NCI-H748 treated with DMSO at 0.1 percent for 48 hours (cell line): ENCODE measurements at places on chromosomes 7 and 10.

- no peak for DNase-seq
Measured at GRCh38 chr7:47574482-47575329, 7.2 kb downstream of the TNS3 start.

DNA sequence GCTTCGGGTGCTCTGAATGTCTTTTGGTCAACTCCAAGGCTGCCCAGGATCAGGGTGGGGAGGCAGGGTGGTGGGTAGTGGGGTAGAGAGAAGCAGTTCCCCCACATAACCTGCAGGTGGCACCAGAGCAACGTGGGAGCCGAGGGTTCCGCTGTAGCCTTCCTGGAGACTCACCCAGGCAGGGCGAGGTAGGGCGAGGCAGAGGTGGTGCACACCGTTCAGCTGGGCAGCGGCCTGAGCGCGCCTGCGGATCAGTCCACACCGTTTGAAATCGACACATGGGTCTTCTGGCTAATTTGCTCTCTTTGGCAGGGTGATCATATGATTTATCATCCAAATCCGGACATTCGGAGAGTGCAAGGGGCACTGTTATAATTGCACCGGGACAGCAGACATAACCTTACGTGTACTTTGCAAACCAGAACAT is 41.4 kb upstream of the MAP3K8 start:
- peak; percentile 15 for DNase-seq

DNA sequence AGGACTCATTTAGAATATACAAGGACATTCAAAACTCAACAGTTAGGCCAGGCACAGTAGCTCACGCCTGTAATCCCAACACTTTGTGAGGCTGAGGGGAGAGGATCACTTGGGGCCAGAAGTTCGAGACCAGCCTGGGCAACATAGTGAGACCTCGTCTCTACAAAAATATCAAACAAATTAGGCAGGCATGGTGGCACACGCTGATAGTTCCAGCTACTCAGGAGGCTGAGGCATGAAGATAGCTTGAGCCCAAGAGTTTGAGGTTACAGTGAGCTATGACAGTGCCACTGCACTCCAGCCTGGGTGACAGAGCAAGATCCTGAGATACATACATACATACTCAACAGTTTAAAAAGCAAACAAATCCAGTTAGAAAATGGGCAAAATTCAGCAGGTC is 44.9 kb downstream of the GNA12 start:
- no peak for DNase-seq

DNA sequence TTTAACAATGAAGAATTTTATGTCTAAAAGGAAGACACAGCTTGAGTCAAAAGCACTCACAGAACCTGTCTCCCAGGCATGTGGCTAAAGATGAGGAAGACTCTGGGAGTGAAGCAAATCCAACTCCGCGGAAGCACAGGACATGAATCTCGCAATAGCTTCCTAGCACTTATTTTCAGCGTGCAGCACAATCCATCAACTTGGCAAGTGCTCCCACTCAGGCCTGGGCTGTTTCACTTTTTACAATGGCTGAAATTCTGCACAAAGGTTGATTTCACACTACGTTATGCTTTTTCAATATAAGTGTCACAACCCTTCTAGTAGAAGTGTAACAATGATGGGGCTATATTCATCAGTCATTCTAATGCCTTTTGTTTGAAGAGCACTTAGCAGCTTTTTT is 180.2 kb downstream of the XPNPEP1 start:
- no peak for DNase-seq

DNA sequence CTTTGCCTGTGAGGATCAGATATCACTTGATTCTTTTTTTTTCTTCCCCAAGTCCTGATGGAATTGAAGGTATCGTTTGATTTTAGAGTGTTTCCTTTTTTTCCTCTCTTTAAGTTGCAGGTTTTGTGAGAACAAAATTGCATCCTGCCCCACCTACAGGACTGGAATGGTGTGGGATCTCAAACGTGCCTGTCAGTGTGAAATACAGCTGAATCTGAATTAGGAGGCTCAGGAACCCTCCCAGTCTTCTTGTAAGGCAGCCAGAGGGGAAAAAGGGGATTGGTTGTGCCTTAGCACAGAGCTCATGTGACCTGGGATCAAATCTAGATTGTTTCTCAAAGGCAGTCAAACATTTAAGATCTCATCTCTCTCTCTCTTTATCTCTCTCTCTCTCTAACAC is 32.7 kb upstream of the KLHL7 start:
- no peak for DNase-seq

DNA sequence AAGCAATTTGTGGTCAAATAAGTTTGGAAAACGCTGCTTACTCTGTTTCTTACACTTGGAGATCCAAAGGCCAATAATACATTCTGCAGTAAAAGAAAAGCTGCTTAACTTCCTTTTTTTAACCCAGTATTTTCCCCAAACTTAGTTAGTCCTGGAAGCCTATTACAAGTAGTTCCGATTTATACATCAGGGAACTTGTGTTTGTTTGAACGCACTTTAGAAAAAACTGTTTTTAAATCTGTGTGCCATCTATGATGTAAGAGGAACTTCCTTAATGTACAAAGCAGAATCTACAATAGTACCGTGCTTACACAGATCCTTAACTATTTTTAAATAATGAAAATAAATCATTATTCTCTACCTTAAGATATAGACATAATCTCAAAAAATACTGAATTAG is 23.0 kb downstream of the SFR1 start:
- DNase-seq, result no peak

- DNase-seq, result no peak
Measured at GRCh38 chr7:126856691-126857291, 395.9 kb downstream of the GRM8 start.

GRCh38 chr7:38893061-38893460 is 15.9 kb downstream of the VPS41 start:
- DNase-seq, result no peak

GRCh38 chr7:92425311-92425947 is 21.9 kb upstream of the GATAD1 start:
- DNase-seq, result no peak

DNA sequence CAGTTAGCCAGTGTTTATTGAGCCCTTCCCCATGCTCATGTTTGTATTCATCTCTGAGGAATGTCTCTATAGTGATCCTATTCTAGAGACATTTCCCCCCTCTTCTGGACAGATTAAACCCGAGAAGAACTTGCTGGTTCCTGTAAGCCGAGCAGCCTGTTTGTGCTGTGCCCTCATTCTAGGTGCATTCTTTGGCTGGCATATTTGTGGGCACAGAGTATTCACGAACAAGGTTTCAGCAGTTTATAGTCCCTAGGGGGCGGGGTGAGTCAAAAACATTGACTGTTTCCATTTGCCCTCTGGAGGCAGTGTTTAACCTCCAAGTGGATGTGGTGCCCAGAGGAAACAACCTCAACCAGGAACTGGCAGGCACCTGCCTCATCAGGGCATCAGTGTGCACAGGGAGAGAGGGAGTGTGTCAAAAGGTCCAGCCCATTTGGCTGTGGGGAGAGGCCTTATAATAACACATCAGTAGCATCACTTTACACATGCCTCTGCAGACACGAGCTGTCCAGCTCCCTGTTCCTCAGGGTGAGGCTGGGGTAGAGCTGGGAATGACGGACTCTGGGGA is 273.3 kb upstream of the LRGUK start:
- peak; percentile 66 for DNase-seq

GRCh38 chr10:788796-789748 is 99.6 kb upstream of the DIP2C start:
- DNase-seq, result peak; percentile 31

DNA sequence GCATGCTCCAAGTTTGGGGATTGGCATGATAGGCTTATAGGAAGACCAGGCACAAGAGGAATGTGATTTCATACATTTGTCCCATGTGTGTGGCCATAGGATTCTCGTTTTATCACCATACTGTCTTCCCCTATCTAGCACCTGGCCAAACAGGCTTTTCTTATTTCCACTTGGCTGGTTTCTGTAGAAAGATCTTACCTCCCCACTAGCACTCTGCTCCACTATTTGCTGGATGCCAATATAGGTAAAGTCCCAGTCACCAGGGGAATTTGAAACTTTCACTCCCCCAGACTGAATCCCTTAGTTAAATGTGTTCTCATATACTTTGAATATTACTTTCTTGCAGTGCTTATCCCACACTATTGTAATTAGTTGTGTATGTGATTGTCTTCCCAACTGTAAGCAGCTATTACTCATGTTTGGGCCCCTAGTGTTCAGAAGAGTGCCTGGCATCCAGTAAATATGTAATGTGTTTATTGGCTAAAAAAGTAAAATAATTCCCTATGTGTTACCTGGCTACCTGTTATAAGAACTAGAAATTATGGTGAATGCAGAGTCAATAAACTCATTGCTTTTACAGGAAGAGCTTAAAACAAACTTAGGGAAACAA is 109.0 kb downstream of the LRMDA start:
- no peak for DNase-seq

DNA sequence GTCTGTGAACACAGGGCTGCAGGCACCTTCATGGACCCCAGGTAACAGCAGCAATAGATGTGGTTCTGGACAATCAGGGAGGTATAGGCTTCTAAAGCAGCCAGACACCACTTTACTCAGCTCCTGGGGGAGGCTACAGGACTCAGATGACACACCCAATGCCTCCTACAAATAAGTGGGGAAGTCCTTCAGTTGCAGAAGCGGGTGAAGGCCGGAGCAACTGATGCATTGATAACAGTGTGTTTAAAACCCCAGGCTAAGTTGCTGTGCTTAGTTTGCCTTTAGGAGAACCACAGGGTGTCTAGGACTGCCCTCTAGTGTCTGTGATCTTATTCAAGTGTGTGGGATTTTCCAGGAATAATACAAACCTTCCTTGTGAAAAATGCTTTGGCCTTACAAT is 5.9 kb upstream of the ITGA8 start:
- DNase-seq, result no peak

GRCh38 chr7:2080060-2080387 is 152.7 kb downstream of the MAD1L1 start:
- no peak for DNase-seq

DNA sequence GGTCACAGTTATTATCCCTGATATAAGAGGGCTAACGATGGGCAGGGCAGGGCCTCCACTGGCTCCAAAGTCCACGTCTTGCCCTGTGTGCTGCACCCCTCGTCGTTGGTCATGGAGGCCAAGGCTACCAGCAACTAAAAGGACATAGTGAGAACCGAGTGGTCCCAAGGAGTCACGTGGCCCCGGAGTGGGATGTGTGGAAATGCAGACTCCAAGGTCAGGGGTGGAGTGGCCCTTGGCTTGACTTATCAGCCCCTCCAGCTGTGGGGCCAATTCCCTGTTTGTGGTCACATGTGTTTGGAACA is 30.7 kb downstream of the BTBD16 start:
- DNase-seq, result no peak

GRCh38 chr7:28806841-28807240 is 151.3 kb downstream of the TRIL start:
- no peak for DNase-seq

GRCh38 chr10:50624866-50625501 is 1.2 kb upstream of the SGMS1 start:
- peak; percentile 35 for DNase-seq
